ENCODE measurements at places on chromosomes 12 and 14. TPM values are rescaled to one million over a fixed set of nuclear protein-coding genes. Genes with fewer than 3 reads are reported as not detected.
A peak's percentile ranks its signal among the peaks of the same experiment; 100 is the strongest.

- no peak for DNase-seq
Observed at GRCh38 chr12:25051656-25052195, 102.8 kb upstream of the BCAT1 start.

GRCh38 chr14:78959674-78960264 is 789.6 kb downstream of the NRXN3 start:
- peak; percentile 84 for DNase-seq

- peak; percentile 3 for DNase-seq
Observed at GRCh38 chr12:45379261-45379660, 163.4 kb downstream of the ANO6 start.

DNA sequence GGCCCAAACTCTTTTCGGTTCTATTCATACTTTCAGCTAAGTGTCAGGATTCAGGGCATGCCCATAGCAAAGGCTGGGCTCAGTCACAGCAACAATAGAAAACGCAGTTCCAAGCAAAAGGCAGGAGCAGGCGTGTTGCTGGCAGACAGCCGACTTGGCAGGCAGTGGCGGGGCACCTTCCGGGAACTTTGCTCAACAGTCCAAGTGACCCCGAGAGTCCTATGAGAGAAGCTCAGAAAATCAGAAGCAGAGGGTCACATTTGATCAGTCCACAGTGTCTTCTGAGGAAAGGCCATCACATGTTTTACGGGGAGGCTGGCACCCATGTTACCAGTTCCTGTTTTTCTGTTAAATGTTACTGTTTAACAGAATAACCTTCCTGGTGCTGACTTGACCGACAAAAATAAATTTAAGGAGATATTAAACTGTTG is 115.0 kb downstream of the DACT1 start:
- DNase-seq = peak; percentile 31

DNA sequence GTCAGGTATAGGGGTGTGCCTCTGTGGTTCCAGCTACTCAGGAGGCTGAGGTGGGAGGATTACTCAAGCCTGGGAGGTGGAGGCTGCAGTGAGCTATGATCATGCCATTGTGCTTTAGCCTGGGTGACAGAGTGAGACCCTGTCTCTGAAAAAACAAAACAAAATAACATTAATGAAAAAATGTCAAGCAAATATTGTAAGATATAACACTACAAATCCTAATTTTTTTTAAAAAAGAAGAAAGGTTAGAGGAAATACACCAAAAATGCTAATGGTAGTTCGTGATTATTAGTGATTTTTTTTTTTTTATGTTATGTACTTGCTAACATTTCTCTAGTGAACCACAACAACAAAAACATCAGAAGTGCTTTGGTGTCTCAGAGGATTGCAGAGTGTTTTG is 47.7 kb downstream of the TSPAN9 start:
- no peak for DNase-seq

DNA sequence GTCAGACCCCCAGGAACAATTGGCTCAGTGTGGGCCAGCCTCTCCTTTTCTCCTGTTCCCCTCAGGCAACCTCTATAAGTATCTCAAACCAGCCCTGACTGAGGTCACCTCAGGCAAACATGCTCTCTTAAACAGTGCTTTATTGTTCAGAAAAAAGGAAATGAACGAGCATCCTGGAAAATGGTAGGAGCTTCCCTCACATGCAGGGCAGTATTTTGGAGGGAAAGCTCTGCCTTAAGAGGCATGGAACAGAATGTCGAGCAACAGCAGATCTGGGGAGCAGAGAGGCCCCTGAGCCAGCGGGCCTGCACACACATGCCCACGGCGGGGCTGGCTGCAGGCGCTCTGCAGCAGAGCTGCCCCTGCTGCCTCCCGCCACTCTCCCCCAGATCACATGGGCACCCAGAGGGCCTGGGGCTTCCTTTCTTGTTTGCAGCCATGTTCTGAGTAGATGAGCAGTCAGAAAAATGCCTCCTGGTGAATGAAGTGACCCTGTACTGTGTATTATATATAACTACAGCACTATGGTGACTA is 42.0 kb downstream of the MOK start:
- peak; percentile 39 for DNase-seq

- DNase-seq = no peak
Observed at GRCh38 chr14:21099596-21099985, 1.1 kb upstream of the ZNF219 start.

DNA sequence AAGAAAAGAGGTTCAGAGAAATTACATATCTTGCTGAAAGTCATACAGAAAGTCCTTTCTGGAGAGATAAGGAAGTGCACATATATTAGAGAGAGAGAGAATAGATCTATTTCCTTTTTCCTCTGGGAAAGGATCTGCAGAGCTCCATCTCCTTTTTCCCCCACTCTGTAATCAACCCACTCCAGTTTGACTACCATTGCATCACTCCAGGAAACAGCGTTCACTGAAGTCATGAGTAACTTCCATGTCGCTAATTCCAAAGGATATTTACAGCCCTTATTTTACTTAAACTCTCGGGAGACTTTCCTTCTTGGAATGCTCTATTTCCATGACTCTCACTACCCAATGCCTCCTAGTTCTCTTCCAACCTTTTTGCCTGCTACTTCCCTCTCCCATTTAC is 72.5 kb upstream of the PARP11 start:
- DNase-seq = no peak

DNA sequence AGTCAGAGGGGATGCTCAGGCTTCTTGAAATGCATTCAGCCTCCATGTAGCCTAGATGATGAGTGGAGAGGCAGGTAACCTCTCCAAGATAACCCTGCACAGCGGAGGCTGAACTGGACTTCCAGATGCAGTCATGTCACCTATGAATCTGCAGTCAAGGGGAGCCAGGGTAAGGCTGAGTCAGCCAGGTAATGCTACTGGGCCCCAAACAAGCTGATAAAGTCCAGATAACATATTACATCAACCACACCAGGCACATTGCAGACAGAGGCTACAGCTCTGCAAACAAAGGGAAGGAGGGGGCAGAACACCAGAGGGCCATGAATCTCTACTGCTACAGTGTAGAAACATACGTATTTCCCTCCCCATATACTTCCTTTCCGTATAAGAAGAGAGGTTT is 14.0 kb downstream of the RNASE9 start:
- DNase-seq = no peak

DNA sequence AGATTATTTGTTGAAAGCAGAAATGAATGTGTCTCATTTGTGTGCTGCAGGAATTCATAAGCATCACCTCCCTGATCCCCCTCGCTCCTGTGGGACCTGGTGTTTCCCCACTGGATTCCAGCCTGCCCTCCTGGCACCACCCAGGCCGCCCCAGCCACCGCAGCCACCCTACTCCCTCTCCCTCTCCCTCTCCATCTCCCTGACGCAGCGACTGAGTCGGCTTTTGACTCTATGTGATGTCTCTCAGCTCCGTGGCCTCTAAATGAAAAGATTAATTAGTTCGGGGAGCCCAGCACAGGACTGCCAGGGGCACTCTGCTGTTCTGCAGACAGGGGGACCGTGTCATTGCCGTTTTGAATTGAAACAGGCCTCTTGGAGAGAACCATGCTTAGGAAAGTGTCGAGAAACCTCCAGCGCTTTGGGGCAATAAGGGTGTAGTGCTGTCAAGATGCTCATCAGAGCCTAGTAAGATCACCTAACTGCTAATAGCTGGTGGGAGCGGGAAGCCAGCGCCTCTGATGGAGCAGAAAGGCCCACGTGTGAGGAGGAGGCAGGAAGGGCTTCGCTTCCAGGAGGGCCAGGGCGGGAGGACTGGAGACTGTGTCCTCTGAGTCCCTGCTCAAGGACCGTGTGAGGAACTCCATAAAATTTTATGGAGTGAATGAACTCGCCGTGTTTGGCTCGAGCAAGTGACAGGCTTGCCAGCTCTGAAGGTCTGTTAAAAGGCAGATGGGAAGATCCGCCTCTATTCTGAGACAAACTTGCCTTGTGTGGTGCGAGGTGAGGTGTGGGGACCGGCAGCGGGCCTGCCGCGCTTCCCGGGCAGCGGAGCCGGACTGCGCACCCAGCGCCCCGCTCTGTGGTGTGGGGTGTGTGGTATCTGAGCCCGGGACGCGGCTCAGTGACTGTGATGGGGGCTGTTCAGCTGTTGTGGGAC is 157.4 kb upstream of the C14orf180 start:
- DNase-seq = no peak

DNA sequence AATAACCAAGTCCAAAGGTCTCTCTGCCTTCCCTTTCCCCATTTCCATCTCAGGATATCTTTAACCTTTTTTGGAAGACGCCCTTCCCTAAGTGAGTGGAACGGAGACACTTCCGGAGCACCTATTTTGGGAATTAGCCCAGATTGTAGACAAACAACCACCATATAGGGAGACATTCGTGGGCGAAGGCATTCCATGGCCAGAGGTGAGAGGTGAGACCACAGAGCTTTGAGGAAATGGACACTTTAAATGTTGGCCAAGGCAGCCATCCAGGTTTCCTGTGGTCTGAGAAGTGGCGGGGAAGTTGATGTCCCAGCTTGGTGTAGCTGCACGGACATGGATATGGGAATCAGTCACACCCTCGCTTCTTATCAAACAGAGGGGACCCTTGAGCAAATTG is 69.4 kb upstream of the BDKRB2 start:
- DNase-seq = no peak

GRCh38 chr12:3285570-3285969 is 205.4 kb upstream of the PRMT8 start:
- DNase-seq = no peak

- DNase-seq = peak; percentile 24
Observed at GRCh38 chr14:70808416-70809224, 693 bp downstream of the MAP3K9 start.

DNA sequence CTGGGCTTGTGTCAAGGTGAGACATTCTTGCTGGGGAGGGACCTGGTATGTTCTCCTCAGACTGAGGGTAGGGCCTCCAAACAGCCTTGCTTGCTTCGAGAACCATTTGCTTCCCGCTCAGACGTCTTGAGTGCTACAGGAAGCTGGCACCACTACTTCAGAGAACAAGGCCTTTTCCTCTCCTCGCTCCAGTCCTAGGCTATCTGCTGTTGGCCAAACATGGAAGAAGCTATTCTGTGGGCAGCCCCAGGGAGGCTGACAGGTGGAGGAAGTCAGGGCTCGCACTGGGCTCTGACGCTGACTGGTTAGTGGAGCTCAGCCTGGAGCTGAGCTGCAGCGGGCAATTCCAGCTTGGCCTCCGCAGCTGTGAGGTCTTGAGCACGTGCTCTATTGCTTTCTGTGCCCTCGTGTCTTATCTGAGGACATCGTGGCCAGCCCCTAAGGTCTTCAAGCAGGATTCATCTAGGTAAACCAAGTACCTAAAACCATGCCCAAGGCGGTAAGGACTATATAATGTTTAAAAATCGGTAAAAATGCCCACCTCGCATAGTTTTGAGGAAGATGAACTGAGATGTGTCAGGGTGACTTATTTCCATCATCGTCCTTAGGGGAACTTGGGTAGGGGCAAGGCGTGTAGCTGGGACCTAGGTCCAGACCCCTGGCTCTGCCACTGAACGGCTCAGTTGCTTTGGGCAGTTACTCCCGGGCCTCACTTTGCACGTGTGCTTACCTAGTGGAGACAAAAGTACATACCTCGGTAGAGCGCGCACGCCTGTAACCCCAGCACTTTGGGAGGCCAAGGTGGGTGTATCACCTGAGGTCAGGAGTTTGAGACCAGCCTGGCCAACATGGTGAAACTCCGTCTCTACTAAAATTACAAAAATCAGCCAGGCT is 4.3 kb downstream of the GAPDH start:
- DNase-seq = peak; percentile 50

GRCh38 chr14:78512021-78512420 is 341.8 kb downstream of the NRXN3 start:
- DNase-seq = no peak

- DNase-seq = peak; percentile 92
Observed at GRCh38 chr12:6195665-6196535, 4.3 kb upstream of the CD9 start.

DNA sequence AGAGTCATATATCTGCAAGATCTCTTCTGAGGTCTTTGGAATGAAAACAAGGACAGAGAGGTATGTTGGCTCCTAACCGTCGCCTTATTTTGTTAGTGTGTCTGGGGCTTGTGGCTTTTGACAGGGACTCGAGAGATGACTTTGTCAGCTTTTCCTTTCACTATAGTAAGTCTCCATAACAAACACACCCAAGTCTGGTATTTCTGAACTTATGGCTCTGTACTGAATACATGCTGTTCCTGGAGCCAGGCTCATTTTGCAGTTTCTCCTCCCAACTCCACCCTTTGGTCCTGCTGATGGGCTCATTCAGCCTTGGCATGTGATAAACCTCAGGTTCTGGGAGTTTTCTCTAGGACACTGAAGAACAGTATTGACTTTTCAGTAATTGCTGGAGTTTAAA is 27.7 kb upstream of the TMED10 start:
- DNase-seq = peak; percentile 47

DNA sequence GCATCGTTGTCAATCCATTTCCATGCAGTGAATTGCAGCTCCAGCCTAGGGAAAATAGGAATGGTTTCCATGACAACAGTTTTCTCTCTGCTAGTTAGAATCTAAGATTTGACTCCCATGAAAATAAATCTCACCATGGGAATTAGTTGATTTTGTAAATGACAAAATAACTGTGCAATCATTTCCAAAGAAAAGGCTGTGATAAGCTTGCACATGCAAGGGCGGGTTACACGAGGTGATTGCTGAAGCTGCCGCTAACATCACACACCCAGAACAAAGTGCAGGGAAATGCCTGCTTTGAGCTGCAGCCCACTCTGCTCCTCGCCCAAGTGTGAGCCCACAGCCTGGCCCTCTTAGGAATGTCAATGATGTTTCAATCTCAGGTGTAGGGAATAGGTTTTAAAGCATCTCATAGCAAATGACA is 53.8 kb downstream of the TRIM9 start:
- DNase-seq = no peak

DNA sequence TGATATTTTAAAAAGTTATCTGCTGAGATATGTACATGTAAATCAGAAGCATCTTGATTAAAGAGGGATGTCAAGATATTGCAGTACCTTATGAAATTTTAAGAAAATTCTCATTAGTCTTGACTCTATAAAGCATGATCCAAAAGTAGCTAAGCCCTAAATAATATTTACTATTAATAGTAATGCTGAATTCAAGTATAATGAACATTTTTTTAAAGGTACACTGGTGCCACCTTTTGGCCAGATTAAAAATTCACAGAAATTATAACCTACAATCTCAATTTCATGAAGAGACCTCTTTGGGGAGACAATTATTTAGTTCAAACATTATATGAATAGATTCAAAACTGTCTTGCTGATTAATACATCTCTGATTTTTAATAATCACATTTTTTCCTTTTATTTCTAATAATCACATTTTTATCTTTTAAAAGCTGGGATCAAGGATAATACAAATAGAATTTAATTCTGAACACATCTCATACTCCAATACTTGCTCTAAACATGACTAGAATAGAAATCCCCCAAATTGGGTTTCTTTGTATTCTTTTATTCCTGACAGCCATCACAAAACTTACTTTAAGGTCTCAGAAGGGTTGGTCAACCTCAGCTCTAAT is 13.4 kb downstream of the AKAP5 start:
- peak; percentile 29 for DNase-seq

Gene GPR65
- polyA plus RNA-seq = 0.10 TPM

Gene OLR1
- polyA plus RNA-seq = 4.4 TPM

Gene CLECL1
- not detected for polyA plus RNA-seq

Gene ACSM4
- polyA plus RNA-seq = not detected

Gene PPM1A
- 26.2 TPM for polyA plus RNA-seq

Gene GARIN6
- not detected for polyA plus RNA-seq

Gene KERA
- not detected for polyA plus RNA-seq

Gene KRT7
- 17.4 TPM for polyA plus RNA-seq

Gene KLHL33
- polyA plus RNA-seq = 0.05 TPM

Gene TAS2R14
- polyA plus RNA-seq = 3.0 TPM

Gene FAM234B
- polyA plus RNA-seq = 5.6 TPM

Gene ACVRL1
- 19.1 TPM for polyA plus RNA-seq
